ENCODE measurements at places on chromosomes 7 and 10.

GRCh38 chr7:116776610-116777289 lies 85.6 kb upstream of the CAPZA2 start:
- DNase-seq = peak; percentile 61

DNA sequence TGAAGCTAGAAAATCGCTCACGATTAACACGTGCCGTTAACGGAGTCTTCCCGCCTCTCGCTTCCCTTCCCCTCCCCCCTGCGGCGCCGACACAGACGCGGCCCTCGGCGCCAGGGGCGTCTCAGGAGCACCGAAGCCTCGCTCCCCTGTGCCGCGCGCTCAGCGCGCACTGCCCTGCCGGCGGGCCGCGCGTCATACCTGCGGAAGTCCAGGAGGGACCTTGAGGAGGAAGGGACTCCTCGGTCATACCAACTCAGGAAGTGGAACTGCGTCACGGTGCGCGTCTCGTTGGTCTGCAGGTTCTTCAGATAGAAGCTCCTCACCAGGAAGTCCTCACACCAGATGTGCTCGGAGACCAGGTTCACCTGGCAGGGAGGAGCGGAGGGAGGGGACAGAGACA lies 239.6 kb downstream of the DNAJB6 start:
- DNase-seq = no peak

GRCh38 chr7:20136647-20137046 lies 80.5 kb downstream of the MACC1 start:
- no peak for DNase-seq

- no peak for DNase-seq
These were observed 239.2 kb upstream of the PRKCQ start for GRCh38 chr10:6819301-6819700.

GRCh38 chr10:62136931-62137330 lies 131.7 kb downstream of the RTKN2 start:
- DNase-seq = no peak

DNA sequence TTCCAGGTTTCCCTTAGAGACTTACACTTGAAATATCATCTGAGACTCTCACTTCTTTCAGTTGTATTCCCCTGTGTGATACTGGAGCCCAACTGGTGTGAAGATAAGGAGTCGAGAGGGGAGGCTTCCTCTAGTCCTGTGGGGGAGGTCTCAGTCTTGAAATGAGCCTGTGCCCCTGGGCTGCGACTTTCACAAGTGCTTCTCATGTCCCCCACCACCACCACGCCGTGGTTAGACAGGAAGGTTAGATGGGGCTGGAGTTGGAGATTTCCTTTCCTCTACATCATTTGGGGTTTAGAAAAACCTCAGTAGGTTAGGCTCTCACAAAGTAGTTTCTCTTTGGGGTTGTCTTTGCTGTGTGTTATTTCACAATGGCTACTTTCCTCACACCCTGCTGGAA lies 25.6 kb upstream of the MKX start:
- no peak for DNase-seq

DNA sequence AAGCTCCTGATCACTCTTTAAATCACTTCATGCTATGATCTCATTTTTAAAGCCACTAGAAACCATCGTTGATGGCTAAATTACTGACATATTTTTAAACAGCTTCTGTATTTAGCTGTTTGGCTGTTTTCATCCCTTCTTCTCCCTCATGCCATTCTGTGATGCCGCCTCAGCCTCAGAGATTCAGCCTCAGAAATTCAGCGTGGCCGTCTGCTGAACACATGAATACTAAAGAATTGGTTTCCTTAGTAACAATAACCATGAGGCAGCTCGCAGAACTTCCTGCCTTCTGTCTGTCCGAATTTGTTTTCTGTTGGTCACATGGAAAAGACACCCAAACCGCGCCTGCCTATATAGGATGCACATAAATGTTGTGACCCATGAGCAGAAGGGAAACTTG lies 31.0 kb upstream of the FZD1 start:
- DNase-seq = no peak

- DNase-seq = no peak
These were observed 79.7 kb downstream of the CDH23 start for GRCh38 chr10:71476228-71477011.

GRCh38 chr10:104256335-104256961 lies 1.8 kb downstream of the GSTO1 start:
- DNase-seq = no peak

DNA sequence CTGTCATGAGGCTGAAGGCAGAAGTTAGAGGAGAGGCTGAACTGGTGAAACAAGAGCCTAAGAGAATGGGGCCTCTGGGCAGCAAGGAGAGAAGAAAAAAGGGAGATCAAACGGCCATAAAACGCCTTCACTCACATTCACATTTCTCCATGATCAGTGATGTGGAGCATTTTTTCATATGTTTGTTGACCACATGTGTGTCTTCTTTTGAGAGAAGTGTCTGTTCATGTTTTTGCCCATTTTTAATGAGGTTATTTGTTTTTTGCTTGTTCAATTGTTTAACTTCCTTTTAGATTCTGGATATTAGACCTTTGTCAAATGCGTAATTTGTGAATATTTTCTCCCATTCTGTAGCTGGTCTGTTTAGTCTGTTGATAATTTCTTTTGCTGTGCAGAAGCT lies 155.0 kb downstream of the TMEM26 start:
- DNase-seq = no peak

DNA sequence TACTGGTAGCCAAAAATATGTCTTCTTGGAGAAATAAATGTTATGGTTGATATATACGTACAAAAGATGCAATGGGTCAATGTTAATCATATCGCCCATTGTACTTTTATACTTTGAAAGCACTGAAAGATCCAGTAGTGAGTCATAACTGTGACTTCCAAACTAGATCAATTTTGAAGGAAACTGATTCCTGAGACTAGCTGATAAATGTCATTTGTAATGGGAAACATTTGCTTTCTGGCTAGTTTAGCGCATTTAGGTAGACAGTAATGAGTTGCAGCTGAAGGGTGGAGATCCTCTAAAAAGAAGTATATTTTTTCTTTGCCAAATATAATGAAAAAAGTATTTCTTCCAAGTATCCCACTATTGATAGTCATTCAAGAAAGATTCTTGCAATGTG lies 53.5 kb upstream of the ARHGAP21 start:
- DNase-seq = no peak

DNA sequence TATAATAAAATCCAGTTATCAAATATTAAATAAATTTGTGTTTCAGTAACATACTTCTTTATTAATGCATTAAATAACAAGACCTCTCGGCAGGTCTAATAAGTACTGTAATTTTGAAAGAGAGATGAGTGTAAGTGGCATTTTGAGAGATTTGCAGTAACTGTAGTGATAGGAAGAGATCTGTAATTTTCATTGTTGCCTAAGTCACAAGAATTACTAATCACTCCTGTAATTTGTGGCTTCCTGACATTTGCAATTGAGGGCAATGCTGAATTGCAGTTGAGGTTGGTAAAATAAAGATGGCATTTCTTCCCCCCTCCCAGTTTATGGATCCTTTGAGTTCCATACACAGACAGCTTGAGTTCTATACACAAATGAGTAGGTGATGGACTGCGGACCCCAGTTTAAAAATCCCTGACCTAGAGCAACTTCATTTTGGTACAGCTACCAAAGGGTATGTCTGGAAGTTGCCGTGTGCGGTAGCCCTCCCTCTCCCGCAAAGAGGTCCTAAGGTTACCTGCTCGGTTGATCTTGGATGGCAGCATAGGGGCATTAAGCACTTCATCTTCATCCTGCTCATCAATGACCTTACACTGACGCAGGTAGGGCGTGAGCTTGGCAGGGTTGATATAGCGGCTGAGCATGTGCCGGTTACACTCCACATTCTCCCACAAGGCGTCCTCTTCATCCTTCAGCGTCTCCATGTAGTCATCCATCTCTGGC lies 96.4 kb downstream of the CARD11 start:
- DNase-seq = no peak

- no peak for DNase-seq
These were observed 24.7 kb upstream of the SFTPA1 start for GRCh38 chr10:79585870-79586527.

- no peak for DNase-seq
These were observed 133.2 kb upstream of the MDFIC start for GRCh38 chr7:114788706-114789105.

GRCh38 chr10:112826018-112826697 lies 123.9 kb upstream of the TCF7L2 start:
- no peak for DNase-seq
